ENCODE measurements at places on chromosomes 12 and 14.

GRCh38 chr14:69615121-69615495 is 3.7 kb downstream of the SUSD6 start:
- no peak for DNase-seq

- DNase-seq, result no peak
Observed at GRCh38 chr14:98244966-98245569, 1026.9 kb downstream of the BCL11B start.

- peak; percentile 74 for DNase-seq
Observed at GRCh38 chr12:42482748-42483520, 106.6 kb downstream of the PRICKLE1 start.

DNA sequence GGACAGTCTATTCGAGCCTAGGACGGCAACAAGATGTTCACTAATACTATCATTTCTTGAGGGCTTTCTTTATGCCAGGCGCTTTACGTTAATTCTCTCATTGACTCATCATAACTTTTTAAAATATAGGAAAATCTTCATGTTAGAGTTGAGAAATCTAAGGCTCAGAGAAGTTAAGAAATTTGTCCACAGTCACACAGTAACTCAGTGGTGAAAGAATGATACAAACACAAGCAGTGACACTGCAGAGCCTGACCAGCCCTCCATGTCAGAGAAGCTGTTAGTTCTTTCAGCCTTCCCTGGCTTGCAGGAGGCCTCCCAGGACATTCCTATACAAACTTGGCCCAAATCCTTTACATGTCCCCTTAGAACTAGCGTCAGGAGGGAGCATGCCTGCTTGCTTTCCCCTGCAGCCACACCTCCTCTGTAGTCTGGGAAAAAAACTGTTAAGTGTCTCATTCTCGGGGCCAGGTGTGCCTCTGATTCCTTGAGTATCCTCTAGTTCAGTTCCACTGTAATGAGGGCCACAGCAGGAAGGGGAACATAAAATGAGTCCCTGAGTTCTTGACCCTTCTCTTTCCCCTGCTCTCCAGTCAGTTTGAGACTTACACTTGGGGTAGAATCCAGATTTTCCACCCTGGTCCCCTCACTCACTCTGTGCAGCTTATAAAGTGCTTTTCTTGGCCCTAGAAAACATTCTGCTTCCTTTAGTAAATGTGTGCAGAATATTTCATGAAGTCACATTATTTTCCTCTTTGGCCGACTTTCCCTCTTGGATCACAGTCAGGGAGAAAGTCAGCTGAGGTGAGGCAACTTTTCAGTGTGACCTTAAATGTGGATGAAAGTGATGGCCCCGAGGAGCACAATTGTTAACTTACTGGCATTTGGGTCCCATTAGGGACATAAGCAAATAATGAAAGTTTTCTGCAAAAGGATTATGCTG is 152.2 kb upstream of the HIF1A start:
- DNase-seq, result no peak

DNA sequence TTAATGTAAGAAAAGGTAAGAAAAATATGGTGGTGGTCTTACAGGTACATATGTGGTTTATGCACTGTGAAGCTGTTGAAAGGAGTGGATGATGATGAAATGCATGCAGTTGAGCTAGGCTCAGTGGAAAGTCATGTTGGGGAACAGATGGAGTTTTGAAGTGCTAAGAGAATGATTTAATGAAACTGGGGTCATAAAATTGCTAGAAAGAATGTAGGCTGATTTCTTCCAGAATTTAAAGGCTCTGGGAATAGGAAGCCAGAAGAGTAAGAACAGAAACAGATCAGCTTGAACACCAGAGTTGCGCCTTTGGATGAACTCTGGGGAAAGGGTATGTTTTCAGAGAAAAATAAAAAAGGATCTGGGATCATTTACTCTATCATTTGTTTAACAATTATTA is 146.5 kb downstream of the MON2 start:
- DNase-seq, result no peak

- no peak for DNase-seq
Observed at GRCh38 chr14:75495882-75496281, 26.4 kb upstream of the BATF start.

DNA sequence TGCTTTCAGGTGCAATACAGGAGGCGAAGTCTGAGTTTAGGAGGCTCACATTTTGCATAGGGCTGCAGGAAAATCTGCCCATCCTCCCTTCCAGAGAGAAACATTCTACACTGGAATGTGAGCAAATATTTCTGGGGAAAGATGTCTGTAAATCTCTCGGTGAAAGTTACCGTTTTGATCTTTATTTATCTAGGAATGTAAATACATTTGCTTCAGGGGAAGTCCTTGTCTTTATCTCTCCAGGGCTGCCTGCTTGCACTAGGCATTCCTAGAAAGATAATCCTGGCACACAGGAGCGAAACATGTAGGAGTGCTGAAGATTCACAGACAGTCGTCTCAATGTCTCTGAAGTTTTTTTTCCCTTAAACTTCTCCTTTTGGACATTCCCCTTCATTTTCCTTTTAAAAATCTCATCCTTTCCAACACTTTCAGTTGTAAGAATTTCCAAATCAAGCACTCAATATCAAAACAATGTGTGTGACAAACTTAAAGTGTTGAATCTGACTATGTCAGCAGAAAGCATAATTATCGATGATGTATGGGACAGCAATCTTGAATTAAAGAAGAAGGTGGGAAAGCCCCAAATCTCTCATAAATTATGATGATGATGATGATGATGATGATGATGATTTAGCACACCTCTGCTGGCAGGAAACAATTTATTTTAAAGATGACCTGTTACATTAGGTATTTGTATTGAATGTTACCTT is 113.4 kb upstream of the RESF1 start:
- no peak for DNase-seq

- no peak for DNase-seq
Observed at GRCh38 chr14:97143456-97143855, 346.3 kb downstream of the VRK1 start.

DNA sequence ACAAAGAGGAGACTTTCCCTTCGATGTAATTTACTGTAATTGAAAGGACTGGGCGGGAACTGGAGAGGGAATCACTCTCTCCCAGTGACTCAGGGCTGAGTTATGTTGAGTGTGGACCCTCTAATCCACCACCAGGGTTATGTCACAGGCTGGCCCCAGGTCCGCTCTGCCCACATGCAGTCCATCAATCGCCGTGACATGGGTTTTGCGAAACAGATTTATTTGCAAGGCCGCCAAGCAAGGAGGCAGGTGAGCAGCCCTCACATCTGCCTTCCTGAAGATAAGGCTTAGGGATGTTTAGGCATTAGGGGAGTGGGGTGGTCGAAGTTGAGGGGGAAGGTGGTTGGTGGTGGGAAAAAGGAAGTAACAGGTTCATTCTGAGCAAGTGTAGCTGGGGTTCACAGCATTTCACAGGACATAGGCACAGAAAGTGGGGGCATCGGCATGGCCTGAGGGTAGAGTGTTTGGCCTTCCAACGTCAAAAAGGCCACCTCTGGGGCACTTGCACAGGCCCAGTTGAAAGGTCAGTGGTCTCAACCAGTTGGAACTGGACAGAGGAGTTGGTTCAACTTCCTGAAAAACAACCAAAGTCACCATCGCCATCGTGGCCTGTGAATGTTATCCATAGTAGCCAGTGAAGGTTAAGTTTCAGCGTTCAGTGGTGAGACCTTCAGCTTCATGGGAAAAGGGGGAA is 66.9 kb downstream of the DNAH10 start:
- DNase-seq, result no peak

DNA sequence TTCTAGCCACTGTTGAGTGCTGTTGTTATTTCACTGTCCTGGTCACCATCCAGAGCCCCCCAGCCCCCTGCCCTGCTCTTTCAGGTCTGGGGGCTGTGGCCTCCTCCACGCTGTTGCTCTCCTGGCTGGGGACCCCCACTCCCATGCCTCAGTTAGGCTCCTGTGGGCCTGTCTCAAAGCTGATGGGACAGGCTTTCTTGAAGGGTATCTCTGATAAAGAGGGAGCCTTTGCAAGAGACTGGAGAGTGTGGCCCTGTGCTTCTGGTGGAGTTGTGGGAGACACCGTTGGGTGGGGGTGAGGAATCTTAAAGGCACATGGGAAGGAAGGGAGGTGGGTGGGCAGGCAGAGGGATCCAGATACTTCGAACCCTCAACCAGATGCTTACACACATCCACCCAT is 12.2 kb upstream of the KRT86 start:
- no peak for DNase-seq

- no peak for DNase-seq
Observed at GRCh38 chr12:66662179-66662578, 16.7 kb downstream of the GRIP1 start.

- no peak for DNase-seq
Observed at GRCh38 chr14:59582161-59582560, 5.5 kb upstream of the CCDC175 start.

- no peak for DNase-seq
Observed at GRCh38 chr12:53560351-53560750, 53.1 kb upstream of the NPFF start.

- no peak for DNase-seq
Observed at GRCh38 chr14:93231129-93231979, 24.3 kb downstream of the UBR7 start.

GRCh38 chr14:96252323-96252998 is 3.5 kb upstream of the BDKRB1 start:
- no peak for DNase-seq

DNA sequence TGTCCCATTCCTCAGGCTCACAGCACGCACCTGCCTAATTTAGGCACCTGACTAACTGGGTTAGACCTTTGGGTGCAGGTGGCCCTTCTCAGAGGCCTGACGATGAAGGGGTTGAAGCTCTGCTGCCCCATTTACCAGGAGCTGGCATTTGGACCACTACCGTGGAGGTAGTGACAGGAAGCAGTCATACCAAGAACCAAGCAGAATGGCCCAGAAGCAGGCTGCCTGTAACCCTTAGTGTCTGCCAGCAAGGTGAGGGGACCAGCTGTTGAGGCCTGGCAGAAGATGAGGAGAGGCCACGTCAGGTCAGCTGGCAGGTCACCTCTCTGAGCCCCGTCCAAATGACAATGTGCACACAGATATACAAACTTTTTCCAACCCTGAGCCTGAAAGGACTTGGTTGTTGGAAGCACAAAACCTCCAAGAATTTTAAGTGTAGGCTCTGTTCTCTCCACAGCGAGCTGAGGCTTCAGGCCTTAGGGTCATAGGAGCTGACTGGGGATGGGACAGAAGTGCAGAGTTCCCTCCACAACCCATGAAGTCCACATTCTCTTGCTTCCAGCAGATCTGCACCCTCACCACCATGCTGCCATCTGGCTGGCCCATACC is 23.1 kb downstream of the VASH1 start:
- no peak for DNase-seq

DNA sequence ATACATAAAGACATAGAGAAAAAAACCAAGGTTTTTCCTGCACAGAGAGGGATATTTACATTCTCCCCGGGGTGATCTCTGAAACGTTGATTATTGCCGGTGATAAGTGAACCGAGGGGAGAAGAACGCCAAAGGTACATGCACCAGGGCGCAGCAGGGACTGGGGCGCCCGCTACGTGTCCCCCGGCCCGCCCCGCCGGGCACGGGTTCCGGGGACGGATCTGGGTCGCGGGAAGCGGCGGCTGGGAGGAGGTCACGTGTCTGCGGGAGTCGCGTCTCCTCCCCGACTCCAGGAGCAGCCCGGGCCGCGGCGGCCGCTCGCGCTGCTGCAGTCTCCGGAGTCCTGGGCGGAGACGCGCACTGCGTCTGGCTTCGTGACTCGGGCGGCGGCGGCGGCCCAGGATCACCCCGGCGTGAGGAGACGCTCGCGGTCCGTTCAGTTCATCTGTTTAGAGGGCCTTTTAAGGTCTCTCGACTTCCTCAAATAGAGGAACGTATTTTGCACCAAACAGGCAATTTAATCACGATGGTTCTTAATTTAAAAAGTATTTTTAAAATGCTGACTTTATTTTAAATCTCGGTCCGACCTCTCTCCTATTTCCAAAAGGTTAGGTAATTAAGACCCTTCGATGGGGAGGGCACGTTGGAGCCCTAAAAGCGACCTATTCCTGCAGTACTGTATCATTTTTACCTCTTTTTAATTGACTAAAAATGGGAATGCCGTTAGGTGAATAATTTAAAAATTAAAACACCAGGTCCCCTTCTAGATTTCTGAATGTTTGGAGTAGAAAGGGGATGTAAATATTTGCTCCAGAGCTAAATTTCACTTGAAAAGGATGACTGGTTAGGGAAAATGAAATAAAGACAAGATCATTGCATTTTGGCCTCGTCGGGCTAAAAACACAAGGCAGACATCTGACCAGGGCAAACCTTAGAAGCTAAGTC is 1.8 kb upstream of the BHLHE41 start:
- DNase-seq, result peak; percentile 67

- DNase-seq, result no peak
Observed at GRCh38 chr12:69732088-69732487, 6.6 kb upstream of the RAB3IP start.

DNA sequence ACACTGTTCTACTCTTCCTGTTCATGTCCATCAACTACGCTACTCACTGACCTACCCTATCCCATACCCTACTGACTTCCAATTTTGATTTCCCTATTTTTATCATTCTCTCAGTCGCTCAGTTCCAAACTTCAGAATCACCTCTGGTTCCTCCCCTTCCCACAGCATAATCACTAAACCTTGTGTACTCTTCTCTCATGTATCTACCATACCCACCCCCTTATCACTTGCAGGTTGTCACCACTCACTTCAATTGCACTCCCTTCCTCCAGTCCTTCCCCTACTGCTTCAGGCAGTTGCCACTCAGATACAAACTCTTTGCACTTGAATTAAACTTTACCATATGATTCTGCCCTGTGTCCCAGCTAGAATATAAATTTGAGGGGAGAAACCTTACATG is 6.3 kb downstream of the RACGAP1 start:
- no peak for DNase-seq

DNA sequence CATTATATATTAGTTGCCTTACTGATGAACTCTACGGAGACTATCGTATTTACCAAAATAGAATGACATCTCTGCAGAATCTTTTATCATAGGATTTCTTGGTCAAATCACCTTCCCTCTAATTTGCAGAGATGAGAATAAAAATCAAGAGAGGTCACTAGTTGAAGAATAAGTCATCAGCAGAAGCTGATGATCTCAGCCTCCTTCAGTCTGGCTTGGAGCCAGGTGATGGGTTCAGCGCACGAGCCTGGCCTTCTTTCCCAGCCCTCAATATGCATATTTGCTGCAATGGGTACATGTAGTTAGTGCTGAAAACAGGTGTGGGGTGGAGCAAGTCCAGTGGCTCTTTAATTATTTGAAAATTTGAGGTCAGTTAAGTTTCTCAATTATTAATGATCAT is 19.2 kb upstream of the EMP1 start:
- no peak for DNase-seq

DNA sequence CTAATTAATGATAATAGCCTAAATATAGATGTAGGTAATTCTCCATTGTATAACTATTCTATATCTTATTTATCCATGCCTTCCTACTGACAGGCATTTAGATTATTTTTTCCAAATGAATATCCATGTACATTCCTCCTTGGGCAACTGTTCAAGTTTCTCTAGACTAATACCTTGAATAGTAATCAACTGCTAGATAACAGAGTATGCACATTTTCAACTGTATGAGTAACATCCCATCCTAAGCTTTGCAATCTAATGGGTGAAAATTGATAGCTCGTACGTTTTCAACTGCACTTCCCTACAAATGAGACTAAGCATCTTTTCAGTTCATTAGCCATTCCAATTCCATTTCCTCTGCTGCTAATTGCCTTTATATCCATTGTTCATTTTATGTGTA is 37.0 kb downstream of the YAF2 start:
- no peak for DNase-seq

GRCh38 chr12:108700833-108701541 is 30.3 kb downstream of the CORO1C start:
- DNase-seq, result no peak

GRCh38 chr14:33790996-33791395 is 159.9 kb downstream of the EGLN3 start:
- no peak for DNase-seq
